ENCODE measurements at places on chromosomes 2 and 18.

DNA sequence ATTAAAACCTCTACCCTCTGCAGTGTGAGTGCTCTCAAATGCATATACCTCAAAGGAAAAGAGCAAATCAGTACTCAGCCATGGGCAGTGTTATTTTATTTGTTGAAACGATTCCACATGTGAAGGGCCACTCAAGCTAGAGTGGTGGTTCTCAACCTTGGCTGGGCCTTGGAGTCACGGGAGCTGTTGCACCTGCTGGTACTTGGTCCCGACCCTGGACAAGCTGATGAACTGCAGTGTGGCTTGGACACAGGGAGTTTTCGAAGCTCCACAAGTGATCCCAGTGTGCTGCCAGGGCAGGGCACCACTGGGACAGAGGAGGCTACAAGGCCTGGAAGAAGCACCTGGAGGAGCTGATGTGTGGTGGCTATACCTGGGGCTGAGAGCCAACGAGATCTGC lies 19.7 kb downstream of the GNLY start:
- DNase-seq, result no peak

DNA sequence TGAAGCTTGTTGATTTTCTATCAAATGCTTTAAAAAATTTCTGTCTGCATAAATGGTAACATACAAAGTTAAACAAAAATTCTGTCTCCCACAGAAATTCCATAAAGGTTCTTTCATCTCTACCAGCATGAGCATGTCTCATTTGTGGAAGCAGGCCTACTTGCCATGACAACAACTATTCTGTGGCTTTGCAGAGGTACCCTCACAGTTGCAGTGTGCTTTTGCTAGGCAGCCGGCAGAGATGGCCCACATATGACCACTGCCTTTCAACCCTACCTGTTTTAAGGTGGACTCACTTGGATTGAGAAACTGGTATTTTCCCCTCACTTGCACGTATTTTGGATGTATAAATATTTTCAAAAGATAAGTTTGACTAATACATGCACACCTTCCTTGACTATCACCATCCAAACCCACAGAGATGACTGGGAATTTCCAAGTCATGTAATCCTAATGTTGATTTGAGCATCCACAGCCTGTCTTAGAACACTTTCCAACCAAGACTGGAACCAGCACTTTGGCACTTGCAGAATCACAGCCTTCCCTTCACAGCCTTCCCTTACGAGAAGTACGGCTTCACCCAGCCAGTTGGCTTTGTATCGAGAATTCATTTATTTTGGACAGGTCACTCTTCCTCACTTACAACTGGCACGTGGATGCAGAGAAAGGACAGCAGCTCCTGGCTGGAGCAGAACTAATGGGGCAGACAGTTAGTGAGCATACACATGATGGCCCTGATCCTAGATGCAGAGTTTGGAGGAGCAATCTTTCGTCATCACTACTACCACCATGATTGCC lies 9.3 kb upstream of the FHL2 start:
- DNase-seq, result no peak

- DNase-seq, result no peak
These were observed 14.2 kb upstream of the CLASP1 start for GRCh38 chr2:121663434-121663833.

DNA sequence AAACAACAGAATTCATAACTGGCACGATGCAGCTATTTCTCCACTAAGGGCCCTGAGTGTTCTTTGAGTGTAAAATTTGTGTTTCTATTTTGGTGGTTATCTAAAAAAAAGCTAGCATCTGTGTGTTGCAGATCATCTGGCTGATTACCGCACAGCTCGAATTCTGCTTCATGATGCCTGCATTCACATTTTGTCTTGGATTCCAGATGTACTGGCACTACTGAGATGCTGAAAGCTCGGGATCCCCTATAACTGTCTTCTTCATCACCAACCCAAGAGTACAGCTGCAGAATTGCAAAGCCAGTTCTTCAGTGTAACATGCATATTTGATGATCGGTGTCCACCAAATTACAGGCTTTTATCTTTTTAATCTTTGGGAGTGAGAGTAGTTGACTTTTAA lies 51.6 kb upstream of the ZNF532 start:
- no peak for DNase-seq

- no peak for DNase-seq
These were observed 110.3 kb downstream of the SMAD7 start for GRCh38 chr18:48840491-48840877.

DNA sequence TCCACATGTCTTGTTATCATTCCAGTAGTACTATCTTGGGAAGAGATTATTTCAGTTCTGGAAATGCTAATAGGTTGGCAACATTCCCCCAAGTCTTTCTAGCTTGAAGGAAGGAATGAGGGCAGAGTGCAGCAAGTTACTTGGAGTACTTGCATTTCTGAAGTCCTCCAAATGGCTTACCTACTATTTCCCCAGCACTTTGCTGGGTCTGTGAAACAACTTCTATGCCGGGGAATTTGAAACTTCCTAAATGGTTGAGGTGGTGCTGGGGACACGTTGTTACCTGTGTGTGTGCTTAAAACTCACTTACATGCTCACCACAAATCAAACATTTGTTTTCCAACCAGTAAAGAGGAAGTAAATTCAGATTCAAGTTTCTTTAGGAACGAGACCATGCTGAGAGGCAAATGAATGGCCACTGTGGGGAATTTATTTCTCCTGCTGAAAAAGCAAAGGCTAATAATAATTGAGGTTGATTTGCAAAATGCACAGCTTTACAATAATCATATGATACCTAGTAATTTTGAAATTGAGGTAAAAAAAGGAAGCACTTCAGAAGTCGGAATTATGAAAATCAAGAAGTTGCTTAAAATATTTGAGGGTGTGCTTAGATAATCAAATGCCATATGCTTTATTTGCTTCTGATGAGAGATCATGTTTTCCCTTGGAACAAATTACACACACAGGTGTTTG lies 1167.7 kb upstream of the ZEB2 start:
- no peak for DNase-seq

DNA sequence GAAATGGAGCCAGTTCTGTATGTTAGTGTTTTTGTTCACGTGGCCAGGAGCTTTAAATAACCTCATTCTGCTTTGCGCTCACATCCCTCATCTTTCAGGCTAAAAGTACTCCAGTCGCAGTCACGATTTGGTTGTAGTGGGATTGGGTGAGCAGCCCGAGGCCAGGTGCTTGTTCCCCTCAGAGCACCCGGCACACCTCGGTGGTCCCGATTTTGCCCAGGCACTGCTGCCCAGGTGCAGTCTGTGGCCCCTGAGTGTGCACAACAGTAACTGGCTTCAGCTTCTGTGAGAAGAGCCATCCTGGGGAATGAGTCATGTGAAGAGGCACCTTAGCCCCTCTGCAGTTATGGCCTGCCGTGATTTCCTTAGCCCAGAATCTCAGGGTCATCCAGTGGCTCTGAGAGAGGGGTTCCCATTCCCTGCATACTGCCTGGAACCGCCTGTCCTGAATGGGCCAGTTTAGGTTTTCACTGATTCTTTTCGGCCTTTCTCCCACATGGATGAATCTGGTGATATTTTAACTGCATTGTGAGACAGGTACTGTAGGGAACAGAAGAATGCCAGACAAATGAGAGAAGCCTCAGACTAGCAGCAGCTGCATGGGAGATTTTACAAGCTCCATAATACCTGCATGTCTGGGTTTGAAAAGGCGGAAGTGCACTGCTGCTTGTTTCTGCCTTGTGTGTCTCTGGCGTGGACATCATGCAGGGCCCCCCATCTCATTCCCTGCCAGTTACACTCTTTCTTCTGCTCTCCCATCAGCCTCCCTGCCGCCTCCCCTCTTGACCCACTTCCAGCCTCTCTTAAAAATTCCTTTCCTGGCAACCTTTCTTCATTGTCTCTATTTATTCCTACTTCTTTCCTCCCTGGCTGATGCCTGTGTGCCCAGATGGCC lies 33.5 kb downstream of the IMPA2 start:
- no peak for DNase-seq

DNA sequence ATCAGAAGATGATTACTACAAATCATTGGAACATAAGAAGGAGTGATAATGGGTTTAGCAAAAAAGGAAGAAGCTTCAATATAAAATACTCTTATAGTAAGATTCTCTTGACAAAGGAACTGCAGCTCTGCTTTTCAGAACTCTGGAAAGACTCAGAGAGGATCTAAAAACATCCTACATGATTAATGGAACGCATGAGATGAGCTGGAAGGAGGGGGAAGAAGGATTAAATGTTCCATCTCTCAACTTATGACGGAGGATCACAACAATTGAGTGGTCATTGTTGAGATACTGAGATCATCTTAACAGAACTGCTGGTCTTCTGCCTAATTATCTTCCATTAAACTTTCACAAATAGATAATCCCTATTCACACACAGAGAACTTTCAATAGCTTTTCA lies 267.5 kb upstream of the SLC8A1 start:
- DNase-seq, result no peak
